ENCODE measurements at places on chromosomes 6 and 20.

- no peak for DNase-seq
Measured at GRCh38 chr6:43957273-43957672, 170.0 kb downstream of the MRPL14 start.

DNA sequence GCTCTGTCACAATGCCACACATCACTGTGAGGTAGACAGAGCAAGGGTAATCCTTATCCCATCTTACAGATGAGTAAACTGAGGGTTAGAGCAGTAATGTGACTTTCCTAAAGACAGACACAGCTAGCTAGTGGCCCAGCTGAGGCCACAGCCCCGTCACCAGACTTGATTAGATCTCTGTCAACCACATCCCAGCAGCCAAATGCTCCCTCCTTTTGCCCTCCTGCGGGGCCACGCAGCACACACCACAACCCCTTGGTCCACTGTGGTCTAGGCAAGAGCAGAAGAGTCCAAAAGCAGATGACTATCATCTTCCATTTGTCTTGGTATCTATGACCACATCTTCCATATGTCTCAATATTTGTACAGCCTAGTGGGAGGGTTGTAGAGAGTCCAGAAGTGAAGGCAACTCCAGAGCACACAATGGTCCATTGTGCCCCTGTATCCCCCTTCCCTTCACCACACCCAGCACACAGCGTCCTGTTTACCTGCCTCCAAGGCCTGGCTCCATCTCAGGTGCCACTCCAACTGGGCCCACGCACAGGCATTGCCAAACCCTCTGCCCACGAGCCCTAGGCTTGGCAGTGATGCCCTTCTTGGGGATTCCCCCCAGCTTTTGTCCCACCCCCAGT is 47.1 kb upstream of the FOXP4 start:
- no peak for DNase-seq

GRCh38 chr6:50995036-50995435 is 176.4 kb downstream of the TFAP2B start:
- no peak for DNase-seq

DNA sequence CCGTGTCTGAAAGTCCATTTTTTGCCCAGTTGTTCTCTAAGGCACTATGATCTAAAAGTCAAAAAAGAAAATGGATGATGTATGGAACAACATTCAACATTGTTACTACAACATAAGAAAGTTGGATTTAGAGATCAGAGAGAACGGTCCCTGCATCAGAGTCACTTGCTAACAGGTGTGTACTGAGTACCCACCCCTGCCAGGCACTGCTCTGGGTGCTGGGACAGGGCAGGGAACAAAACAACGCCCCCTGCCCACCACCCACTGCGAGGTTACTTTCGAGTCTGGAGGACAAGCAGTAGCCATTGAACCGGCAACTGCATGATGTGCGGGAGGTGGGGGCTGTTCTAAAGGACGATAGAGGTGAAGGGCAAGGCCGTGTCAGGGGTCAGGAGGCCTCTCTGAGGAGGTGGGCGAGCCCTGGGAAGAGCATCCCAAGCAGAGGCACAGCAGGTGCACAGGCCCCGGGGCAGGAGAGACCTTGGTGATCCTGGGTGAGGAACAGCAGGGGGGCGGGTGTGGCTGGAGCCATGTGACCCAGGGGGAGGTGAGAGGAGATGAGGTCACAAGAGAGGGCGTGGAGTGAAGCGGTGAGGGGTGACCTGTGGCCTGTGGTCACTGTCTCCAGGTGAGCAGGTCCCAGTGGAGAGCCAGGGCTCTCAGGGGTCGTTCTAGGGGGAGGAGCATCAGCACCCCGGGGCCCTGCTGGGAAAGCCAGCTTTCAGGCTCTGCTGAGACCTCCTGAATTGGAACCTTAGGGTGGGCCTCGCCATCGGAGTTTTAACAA is 197.5 kb upstream of the SULF2 start:
- DNase-seq: no peak

DNA sequence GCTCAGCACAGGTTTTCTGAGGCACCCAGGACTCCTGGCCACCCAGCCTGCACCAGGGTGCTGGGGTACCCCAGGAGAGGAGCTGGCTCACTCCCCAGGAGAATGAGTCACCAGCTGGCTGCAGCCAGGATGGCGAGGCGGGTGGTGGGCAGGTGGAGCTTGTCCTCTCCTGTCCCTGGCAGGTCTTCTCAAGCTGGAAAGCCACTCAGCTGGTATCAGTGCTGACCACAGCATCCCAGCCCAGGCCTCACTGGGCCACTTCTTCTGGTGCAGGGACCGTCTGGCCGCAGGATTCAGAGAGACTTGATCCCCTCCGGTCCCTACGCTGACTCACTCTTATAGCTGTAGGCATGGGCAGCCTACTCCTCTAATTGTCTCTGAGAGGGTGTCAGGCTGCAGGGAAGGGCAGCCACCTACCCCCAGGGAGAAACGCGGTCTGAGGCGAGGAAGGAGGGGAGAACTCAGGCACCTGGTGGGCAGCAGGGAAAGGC is 22.2 kb downstream of the TFEB start:
- DNase-seq: no peak

DNA sequence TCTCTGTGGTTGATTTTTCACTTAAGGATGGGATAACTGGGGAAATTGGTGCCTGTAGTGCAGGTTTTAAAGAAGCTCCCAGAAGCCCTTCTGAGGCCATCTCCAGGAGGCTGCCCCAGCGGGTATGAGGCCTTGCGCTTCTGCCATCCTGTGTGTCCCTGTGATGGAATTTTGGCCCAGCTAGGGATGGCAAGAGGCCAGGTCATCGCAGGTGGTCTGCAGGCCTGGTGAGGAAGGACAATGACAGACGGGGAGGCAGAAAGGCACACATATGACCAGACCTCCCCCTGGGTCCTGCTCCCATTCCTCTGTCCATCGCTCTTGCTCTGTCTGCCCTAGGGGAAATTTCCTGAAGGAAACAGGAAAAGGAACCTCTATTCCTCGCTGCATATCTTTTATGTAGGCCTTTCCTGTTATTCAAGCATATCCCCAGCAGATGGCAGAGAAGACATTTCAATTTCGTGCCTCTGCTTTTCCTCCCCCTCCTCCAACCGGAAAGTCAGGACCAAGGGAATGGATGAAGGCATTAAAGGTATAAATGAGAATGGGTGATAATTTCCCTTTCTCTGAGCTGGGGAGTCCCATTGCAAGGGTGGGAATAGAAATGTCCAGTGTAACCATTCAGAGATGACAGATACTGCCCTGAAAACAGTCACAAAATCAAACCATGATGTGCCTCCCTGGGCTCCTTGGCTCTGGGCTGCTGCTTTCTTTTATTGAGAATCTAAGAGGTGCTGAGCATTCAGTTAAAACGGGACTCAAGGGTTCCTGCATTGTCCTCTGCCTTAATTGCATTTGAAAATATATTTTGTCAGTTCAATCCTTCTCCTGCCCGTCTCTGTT is 17.6 kb upstream of the HLA-F start:
- peak; percentile 4 for DNase-seq

DNA sequence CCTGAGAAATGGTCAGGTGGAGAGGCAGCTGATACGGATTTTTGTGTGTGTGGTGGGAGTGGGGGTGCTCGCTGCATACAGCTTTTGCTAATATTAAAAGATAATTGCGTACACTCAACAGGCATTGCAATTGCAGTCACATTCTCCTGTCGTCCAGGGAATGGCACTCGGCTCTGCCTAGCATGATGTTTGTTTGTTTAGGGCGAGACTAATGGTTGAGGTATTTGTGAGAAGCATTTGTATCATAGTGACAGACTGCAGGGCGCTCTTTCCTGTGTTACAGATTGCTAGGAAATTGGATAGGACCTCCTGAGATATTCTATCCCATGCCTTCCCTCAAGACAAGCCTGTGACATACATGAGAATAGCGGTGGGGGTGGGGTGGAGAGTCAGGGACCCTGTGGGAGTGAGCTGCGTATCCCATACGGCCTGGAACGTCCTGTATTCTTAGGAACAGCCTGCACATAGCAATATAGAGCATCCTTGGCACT is 207.4 kb downstream of the SOX4 start:
- DNase-seq: no peak

DNA sequence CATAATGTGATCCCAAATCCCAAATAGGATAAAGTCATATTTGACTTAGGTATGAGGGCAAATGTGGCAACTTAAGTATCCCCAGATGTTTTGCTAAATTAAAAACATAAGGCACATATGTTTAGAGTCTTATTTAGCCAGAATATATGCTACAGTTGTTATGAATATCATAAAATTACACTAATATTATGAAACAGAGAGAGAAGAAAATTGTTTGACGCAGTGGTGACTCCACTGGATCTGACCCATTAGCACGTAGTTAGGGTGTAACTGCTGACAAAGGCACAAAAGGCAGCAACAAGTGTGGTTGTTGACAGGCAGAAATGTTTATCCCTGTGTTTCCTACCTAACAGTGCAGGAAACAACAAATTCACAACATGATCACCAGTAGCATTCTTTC is 152.4 kb upstream of the THBS2 start:
- DNase-seq: peak; percentile 84

DNA sequence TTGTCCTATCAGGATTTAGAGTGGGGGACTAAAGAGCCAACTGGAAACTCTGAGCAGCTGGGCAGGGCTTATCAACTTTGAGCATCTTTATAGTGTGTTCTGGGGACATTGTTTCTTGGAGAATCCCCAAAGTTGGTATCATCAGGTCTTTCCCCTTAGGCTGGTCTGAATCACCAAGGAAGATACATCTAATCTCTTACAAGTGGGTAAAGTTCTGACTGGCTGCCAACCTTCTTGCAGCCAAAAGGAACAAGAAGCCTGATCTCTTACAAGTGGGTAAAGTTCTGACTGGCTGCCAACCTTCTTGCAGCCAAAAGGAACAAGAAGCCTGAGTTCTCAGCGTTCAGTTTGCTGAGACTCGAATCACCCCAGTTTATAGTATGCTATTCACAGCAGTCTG is 1.6 kb upstream of the MED23 start:
- no peak for DNase-seq

- DNase-seq: no peak
Measured at GRCh38 chr6:68158256-68158655, 476.8 kb upstream of the ADGRB3 start.

DNA sequence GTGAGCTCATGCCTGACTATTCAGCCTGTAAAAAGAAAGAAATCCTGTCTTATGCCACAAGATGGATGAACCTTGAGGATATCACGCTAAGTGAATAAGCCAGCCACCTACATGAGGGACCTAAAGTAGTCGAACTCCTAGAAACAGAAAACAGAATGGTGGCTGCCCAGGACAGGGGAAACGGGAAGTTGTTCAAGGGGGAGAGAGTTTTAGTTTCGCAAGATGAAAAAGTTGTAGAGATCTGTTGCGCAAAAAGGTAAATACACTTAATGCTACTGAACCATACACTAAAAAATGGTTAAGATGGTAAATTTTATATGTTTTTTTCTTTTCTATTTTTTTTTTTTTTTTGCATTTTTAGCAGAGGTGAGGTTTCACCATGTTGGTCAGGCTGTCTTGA is 74.1 kb upstream of the RALY start:
- no peak for DNase-seq

- no peak for DNase-seq
Measured at GRCh38 chr6:149182262-149182661, 135.2 kb upstream of the TAB2 start.

GRCh38 chr20:40323361-40323794 is 365.7 kb downstream of the MAFB start:
- no peak for DNase-seq

DNA sequence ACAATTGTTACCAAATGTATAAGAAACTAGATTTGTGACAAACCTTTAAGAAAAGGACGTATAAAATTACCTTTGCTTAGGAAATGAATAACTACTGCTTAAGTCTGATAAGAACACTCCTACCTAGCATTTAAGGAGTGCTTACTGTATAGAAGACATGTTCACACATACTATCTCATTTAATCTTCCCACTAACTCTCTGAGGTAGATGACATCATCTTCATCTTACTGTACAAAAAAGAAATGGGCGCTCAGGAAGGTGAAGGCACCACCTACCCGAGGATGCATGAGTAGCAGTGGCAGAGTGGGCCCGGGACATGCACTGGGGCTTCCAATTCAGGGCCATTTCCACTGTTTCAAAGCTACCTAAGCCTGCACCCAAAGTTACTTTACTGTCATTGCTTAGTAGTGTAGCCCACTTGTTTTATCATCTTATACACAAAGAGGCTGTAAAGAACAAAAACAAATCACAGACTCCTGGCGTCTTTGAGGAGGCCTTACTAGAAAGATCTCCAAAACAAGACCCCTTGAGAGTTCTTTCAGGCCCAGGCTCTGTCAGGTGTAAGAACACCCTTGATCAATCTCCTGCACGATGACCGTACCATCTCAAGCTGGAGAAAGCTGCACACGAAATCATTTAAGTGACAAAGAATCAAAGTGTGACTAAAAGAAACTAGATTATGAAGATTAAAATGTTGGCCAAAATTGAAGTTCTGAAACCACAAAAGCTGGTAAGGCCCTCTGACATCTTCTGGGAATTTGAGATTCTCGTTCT is 128.0 kb downstream of the INSM1 start:
- no peak for DNase-seq

DNA sequence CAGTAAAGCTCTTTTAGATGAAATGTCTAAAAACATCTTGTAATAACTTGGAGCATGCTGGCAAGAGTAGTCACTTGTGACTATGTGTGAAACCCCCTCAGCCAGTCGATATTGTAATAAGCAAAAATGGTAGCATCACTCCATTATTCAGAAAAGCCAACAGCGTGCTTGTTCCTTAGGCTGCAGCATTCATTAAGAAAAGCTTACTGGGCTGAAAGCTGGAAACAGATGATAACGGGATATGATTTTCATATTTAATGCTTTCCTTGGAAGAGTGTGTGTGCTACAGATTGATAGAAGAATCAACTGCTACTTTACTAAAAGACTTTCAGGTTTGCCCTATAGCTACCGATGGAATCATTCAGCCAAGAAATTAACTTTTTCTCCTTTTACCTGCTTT is 20.3 kb downstream of the KIZ start:
- no peak for DNase-seq
